ENCODE measurements at places on chromosomes 6 and 20.

DNA sequence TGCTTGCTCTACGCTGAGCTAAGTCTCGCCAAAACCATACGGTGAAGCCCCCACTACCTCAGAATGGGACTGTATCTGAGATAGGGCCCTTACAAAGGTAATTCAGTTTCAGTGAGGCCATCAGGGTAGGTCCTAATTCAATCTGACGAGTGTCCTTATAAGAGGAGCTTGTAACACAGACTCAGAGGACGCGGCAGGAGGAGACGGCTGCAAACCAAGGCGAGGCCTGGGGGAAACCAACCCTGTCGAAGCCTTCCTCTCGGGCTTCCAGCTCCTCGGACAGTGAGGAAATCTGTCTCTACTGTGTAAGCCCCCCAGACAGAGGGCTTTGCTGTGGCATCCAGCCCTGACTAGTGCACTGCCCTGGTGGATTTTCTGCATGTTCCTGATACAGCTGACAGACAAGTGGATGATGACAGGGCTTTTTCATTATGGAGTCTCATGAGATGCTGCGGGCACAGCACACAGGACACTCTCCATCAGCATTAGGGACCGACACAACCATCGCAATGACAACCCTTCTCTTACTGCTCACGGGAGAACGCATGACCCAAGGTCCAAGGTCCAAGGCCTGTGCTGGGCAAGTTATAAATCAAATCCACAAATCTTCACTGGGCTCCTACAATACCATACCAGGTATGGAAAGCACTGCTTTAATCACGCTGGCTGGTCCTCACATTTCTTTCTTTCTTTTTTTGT is 48.2 kb downstream of the SSR1 start:
- no peak for DNase-seq

GRCh38 chr20:37505263-37506151 is 15.5 kb upstream of the NNAT start:
- no peak for DNase-seq

DNA sequence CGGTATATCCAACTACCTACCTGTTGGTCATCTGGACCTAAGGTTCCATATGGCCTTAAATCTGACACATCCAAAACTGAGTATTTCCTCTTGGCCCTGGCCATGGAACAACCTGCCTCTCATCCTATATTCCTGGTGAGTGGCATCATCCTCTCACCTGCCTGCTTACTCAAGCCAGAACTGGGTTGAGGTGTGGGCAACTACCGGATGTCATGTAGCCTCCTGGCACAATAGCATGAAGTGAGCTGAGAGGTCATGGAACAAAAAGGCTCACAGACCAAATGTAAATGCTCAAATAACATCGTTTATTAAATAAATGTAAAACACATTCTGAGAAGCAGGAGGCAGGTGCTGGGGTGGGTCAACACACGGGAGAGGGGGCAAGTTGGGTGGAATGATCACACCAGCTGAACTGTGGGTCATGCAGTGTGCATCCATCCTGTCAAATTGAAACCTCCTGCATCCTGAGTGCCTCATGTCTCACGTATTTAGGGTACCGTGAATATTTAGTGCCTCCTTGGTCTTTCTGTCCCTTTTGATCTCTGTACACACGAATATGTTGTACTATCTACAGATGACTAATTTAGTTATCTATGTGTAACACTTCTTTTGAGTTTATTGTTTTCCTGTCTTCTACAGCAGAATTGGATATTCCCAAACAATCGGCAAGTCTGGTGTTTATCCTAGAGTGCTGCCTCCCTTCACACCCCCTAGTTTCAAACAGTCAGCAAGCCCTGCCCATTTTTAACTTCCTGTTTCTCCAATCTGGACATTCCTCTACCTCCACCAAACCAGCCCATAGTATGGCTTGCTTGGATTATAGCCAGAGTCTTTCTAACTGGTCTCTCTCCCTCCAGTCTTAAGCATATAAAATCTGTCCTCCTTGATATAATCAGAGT is 7.9 kb upstream of the POU5F1 start:
- DNase-seq: no peak

DNA sequence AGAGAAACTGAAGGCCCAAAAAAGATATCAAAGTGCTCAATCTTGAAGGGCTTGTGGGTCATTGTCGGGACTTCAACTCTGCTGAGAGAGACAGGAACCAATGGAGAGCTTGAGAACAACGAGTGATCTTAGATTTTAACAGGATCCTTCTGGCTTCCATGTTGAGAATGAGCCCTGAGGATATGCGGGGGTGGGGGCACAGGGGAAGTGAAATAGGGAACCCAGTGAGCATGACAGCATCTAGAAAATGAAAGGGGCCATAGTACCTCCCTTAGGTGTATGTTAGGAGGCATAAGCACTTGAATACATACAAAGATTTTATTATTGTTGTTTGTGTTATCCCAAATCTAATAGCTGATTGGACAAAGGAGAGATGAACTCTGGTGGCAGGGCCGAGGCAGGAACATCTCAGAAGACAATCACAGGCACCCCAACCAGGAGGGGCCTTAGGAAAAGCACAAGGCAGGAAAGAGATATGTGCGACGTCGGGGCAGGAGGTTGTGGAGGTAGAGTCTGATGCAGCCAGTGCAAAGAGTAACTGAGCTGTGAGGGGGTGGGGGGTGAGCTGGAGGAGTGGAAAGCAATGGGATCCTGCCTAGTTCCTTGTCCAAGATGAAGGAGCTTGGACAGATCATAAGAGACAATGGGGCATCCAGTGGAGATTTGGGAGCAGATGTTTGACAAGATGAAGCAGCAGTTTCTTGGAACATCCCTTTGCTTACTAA is 10.4 kb downstream of the TGM6 start:
- DNase-seq: no peak

GRCh38 chr20:52118016-52118623 is 73.5 kb downstream of the ZFP64 start:
- DNase-seq: no peak

- no peak for DNase-seq
These were observed 20.8 kb downstream of the HLA-DRA start for GRCh38 chr6:32460528-32460927.

GRCh38 chr20:45176526-45177267 is 2.0 kb downstream of the PI3 start:
- DNase-seq: no peak
